ENCODE measurements at places on chromosomes 6 and 20.

GRCh38 chr6:147805155-147805554 lies 296.7 kb downstream of the SAMD5 start:
- no peak for DNase-seq

- no peak for DNase-seq
These were observed 126.2 kb upstream of the RNF24 start for GRCh38 chr20:4141291-4142240.

- DNase-seq = no peak
These were observed 436.7 kb downstream of the RNF144B start for GRCh38 chr6:18823782-18824386.

DNA sequence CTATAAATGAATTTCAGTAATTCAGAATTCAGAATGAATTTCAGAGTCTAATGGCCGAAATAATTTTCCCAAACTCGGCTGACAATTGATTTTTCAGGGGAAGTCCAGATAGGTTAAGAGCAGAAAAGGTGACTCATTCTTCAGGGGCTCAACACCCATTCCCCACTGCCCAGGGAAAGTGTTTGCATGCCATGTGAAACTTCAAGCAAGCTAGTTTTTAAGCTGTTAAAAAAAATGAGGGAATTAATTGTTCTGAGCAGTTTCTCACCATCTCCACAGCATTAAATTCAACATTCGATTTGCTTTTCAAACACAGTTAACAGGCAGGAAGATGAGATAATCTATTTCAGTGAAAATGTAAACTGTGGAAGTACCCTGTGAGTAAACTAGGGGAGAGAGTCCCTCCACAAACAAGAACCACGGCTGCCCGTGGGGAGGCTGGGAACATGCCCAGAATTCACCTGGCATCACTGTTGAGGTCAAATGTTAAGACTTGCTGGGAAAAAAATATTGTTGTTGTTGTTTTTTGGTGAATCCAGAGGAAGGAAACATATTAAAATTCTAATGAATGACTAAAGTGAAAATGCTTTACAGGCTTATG lies 650.8 kb upstream of the AGPAT4 start:
- DNase-seq = no peak

- DNase-seq = no peak
These were observed 6.7 kb downstream of the TMEM151B start for GRCh38 chr6:44276667-44277640.

- no peak for DNase-seq
These were observed 97.4 kb downstream of the YTHDF1 start for GRCh38 chr20:63118303-63119120.

DNA sequence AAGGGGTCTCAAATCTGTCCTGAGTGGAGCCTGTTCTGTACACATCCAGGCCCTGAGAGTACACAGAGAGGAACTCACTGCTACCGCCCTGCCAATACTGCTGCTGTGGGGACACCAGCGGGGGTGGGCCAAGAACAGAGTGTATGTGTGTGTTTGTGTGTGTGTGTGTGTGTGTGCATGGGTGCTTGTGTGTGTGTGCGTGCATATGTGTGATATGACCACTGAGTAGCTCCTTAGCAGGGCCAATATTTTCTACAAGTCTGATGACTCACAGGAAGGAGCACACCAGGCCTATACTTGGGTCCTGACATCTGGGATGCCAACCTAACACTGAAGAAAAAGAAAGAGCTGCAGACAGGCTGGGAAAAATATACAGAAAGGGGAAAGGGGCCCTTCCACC lies 1.4 kb downstream of the RAET1E start:
- no peak for DNase-seq

- DNase-seq = no peak
These were observed 173.3 kb upstream of the TNFAIP3 start for GRCh38 chr6:137693711-137694110.

DNA sequence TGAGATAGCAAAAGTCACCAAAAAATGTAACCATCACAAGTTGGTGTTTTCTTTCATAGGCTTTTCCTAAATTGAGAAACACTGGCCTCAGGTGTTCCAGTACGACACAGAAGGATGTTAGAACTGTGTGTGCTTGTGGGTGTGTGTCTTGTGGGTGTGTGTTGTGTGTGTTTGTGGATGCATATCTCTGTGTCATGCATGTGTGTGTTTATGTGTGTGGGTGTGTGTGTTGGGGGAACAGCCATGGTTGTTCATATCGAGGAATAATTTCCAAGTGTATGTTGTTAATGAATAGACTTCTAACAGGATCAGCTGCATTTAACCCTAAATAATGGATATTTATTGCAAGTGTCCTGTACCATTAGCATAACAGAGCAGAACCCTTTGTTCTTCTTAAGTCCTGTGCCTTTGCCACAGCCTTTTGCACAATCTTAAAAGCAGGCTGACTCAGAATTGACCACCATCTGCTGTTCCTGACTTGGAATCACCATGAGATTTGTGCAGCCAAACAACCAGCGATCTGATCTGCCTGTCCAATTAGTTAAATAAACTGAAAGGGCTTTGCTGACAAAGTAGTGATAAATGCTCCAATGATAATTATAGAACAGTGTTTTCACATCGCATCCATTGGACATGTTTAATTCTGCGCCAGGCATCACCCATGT lies 7.6 kb downstream of the CD93 start:
- no peak for DNase-seq

GRCh38 chr6:159094444-159095252 lies 49.9 kb upstream of the TAGAP start:
- DNase-seq = no peak

- DNase-seq = no peak
These were observed 63.4 kb downstream of the DST start for GRCh38 chr6:56579155-56579851.

DNA sequence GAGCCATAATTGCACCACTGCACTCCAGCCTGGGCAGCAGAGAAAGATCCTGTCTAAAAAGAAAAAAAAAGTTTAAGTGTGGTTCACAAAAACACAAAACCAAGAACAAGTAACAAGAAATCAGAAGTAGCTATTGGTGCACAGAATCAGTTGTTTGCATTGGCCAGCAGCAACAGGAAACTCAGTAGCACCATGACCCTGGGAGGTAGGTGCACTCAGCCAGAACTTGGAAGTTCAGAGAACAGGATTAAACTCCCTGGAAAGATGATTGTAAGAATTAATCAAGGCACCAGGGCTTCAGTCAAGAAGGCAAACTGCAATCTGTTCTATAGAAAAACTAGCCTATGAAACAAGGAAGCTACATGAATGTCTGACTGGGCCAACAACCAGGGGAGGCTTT lies 267.9 kb downstream of the COL12A1 start:
- no peak for DNase-seq

DNA sequence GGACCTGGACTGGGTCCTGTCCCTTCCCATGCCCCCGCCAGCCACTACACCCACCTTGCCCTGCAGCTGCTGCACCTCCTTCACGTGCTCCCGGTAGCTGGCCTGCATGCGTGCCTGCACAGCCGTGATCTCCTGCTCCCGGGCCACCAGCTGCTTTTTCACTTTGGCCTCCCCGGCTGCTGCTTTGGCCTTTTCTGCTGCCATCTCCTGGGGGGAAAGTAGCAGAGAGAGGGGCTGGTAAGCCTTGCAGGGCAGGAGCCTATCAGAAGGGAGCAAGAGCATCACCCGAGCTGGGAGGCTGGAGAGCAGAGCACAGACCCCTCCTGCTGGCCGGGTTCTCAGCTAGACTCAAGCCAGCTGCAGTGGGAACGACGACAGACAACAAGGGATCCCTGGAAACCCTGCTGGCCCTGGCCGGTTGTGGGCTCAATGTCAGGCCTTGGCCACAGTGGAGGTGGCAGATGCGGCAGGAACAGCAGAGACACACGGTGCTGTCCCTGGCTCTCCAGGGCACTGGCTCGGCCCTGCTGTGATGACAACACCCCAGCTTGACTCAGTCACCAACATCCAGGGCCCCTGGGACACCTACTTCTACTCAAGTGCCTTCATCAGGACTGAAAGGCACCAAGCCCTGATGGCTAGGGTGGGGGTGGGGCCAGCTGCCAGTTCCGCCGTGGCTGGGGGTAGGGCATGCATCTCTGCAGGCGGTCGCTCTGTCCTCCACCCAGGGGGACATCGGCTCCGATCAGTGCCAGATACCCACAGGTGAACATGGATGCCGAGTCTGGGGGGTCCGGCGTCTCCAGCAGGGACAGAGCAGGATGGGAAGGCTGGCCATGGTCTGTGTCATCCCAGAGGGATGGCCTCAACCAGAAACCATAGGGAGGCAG lies 45.3 kb downstream of the RRBP1 start:
- no peak for DNase-seq

GRCh38 chr6:28336284-28337120 lies 554 bp upstream of the ZSCAN31 start:
- DNase-seq = no peak
